ENCODE measurements at places on chromosomes 7 and 10. TPM values are rescaled to one million over a fixed set of nuclear protein-coding genes. Genes with fewer than 3 reads are reported as not detected.

Gene AKR1C8
- not detected for total RNA-seq

Gene ITGA8
- total RNA-seq: 5.5 TPM

DNA sequence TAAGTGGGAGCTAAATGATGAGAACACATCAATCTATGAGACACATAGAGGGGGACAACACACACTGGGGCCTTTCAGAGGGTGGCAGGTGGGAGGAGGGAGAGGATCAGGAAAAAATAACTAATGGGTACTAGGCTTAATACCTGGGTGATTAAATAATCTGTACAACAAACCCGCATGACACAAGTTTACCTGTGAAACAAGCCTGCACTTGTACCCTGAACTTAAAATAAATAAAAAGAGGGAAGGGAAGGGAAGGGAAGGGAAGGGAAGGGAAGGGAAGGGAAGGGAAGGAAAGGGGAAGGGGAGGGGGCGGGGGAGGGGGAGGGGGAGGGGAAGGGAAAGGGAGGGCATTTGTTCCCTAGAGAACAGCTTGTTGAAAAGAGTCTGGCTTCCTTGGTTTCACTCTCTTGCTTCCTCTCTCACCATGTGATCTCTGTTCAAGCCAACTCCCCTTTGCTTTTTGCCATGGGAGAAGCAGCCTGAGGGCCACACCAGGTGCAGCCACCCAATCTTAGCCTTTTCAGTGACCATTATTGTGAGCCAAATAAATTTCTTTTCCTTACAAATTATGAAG is 57.7 kb downstream of the FAM13C start:
- no peaks in the 10 kb centered on the region for H3K4me1 ChIP-seq
- H3K27ac ChIP-seq: no peak overlapping the region
- DNase-seq: no peak
- H3K4me3 ChIP-seq: no peak overlapping the region

DNA sequence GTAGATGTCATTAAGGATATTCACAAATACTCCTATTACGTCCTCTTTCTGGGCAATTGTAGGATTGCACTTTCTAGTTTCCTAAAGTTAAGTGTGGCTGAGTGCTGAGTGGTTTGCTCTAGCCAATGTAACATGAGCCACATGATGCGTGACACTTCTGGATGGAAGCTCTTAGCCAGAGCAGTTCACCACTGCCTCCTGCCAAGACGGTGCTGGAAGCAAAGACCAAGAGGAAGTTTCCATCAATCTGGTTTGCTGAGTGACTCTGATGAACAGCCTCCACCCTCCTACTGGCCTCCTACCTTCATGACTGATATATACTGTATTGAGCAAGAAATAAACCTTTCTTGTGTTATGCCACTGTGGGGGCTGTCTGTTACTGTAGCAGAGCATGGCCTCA is 318.1 kb downstream of the KCNMA1 start:
- no peaks in the 10 kb centered on the region for H3K36me3 ChIP-seq
- DNase-seq: no peak
- no peak overlapping the region for H3K27ac ChIP-seq
- H3K4me3 ChIP-seq: no peak overlapping the region
- no peaks in the 10 kb centered on the region for H3K4me1 ChIP-seq

GRCh38 chr7:36611703-36612102 is 112.6 kb downstream of the AOAH start:
- no peaks in the 10 kb centered on the region for H3K4me1 ChIP-seq
- H3K27ac ChIP-seq: no peak overlapping the region
- no peak for DNase-seq

GRCh38 chr10:44473146-44473545 is 88.2 kb upstream of the CXCL12 start:
- no peaks in the 10 kb centered on the region for H3K36me3 ChIP-seq
- H3K4me1 ChIP-seq: no peaks in the 10 kb centered on the region
- H3K27ac ChIP-seq: no peak overlapping the region

- H3K4me1 ChIP-seq: peaks cover 18% of the 10 kb centered on the region
- H3K27ac ChIP-seq: no peak overlapping the region
- no peak for DNase-seq
- no peaks in the 10 kb centered on the region for H3K36me3 ChIP-seq
- H3K4me3 ChIP-seq: no peak overlapping the region
Observed at GRCh38 chr7:35646289-35647023, 48.5 kb downstream of the HERPUD2 start.

- no peak overlapping the region for H3K4me3 ChIP-seq
- peaks cover 5% of the 10 kb centered on the region for H3K4me1 ChIP-seq
- no peaks in the 10 kb centered on the region for H3K27me3 ChIP-seq
- H3K27ac ChIP-seq: no peak overlapping the region
Observed at GRCh38 chr10:126314863-126315493, 73.3 kb downstream of the ADAM12 start.
